Activated CD4-positive, alpha-beta T cell treated with anti-CD3 and anti-CD28 coated beads, Interleukin-2, amount 50 U/mL, for 4 hours (primary cell): ENCODE measurements at places on chromosomes 12 and 14.

DNA sequence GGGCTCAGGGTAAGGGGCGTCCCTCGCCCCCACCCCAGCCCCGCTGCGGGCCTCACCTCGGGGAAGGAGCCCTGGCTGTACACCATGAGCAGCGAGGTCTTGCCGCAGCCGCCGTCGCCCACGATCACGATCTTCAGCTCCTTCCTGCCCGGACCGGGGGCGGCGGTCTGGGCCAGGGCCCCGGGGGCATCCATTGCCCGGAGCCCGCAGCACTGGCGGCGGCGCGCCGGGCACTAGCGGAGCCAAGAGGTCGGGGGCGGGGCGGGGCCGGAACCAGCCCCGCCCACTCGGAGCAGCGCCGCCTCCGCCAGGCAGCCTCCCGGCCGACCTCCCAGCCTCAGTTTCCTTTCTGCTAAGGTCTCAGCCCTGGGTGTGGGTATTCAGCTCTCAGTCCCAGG is at the start of gene RHOF:
RHOF (minus strand) TSS at position 249 of the 398 bp plus-strand sequence; CDS start at position 194, 55 bp downstream.
- no peak for DNase-seq

DNA sequence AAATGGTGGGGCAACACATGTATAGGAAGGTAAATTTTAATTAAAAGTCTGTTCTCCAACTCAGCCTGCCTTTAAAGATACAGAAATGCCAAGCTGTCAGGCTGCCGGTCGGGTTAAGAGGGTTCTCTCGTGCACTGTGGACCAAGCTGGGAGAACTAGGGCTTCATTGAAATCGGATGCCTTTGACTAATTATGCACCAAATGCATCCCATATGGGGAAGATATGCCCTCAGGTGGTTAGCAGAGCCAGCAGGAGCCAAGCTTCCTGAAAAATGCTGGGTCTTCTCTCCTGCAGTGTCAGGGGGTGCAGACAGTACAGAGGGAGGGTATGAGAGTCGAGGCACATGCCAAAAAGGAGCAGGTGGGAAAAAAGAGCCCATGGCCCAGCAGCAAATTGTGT is 236.1 kb downstream of the CACNA1C start:
- DNase-seq, result no peak

GRCh38 chr12:75632442-75632841 is 121.0 kb upstream of the KRR1 start:
- no peak for DNase-seq

- DNase-seq, result no peak
Measured at GRCh38 chr14:103527408-103528145, 1.4 kb upstream of the TRMT61A start.

- DNase-seq, result no peak
Measured at GRCh38 chr12:31715283-31715825, 13.5 kb downstream of the AMN1 start.

GRCh38 chr14:77822307-77822706 is 22.4 kb downstream of the ADCK1 start:
- DNase-seq, result no peak

- DNase-seq, result no peak
Measured at GRCh38 chr14:82667501-82667900, 1133.8 kb upstream of the SEL1L start.

DNA sequence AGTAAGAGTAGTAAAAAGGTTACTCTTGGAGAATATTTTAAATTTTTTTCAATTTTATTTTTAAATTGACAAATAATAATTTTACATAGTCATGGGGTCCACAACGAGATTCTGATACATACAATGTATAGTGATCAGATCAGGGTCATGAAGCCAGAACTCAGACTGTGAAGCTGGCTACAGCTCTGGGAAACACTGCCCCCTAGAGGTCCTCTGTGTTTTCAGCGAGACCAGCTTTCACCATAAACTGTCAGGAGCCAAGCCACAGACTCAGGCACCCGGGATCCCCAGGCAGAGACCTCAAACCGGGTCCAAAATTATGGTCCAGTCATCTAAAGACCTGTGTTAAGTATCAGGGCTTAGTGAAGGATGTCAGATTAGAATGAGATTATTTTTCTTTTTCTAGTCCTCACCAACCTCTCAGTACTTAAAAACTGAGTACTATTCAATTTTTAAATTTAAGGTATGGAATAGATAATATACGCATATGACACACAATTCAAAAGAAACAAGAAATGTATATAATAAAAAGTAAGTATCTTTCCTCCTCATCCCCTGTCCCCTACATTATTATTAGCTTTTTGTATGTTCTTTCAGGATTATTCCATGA is 397.1 kb downstream of the MDGA2 start:
- DNase-seq, result no peak

- DNase-seq, result no peak
Measured at GRCh38 chr12:530308-530707, 70.6 kb downstream of the B4GALNT3 start.

DNA sequence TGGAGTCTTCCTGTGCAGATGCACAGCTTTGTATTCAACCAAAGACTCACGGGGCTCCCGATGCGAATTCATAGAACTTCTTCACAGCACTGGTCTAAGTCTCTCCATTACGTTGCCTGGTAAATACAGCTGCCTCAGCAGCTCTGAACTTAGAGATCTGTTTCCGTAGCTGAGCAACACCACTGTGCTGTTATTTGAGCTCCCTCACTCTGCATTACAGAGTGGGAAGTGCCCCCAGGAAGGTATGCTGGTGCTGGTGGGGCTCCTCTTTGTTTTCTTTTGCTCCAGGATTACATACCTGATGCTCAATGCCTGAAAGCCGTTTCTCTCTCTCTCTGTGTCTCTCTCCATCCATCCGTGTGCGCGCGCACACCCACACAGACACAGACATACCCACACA is 227.5 kb upstream of the RMST start:
- no peak for DNase-seq

DNA sequence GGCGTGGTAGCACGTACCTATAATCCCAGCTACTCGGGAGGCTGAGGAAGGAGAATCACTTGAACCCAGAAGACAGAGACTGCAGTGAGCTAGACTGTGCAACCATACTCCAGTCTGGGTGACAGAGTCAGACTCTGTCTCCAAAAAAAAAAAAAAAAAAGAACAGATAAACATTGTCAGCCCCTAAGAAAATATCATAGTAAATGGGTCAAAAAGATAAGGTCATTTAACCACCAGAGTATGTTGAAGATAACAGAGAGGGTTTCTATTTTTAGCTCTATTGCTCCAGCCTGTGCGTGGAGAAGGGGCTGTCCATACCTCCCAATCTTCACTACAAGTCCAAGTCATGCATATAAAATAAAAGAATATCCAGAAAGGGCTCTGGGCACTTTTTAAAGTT is 15.4 kb downstream of the LGMN start:
- DNase-seq, result no peak

DNA sequence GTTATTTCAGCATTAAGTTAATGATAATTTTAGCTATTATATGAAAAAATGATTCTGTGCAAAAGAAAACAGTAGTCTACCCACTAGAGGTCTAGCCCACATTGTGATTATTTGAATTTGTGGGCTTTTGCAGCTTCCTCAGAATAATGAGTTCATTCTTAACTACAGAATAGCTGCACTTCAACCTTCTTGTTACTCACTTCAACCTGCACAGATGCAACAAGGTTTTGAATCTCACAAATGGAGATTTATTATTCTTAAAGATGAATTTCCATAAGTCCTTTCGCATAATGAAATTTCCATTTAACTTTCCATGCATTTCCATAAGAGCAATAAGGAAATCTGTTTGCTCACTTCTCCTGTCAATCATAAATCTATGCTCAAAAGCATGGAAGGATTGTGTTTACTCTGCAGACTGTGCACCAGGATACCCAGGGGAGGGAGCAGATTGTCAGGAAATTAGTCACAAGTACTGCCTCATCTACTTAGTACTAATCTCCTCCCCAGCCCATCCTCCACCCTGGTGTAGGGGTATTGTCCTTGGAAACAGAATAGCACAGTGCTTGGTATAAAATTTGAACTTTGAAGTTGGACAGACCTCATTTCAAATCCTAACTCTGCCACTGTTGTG is 24.1 kb downstream of the PTGER2 start:
- DNase-seq, result no peak

DNA sequence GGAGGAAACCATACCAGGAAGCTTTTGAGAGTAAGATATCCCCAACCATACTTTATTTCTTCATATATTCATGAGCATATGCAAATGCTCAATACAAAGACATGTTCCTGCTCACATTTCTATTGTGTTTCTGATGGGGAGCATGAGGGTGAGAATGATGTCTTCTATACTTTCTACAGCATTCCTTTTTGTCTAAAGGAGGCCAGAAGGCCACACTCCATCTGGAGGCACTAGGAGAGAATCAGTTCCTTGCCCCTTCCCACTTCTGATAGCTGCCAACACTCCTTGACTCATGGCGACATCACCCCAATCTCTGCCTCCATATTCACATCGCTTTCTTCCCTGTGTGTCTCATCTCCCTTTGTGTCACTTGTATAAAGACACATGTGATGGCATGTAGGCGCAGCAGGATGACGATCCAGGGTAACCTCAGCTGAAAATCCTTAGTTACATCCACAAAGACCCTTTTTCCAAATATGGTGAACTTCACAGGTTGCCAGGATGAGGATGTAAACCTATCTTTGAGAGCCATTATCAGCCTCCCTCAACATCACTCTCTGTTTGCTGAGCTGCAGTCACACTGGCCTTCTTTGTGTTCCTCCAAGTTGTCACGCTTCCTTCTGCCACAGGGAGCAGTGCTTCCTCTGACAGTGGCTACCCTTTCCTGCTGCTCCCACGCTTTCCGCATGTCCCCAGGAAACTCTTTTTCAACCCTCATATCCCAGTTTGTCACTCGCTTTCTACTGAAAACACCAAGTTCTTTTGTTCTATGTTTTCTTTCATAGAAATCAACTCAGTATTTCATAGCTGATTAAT is 96.9 kb downstream of the STXBP6 start:
- DNase-seq, result no peak

- DNase-seq, result no peak
Measured at GRCh38 chr12:65937161-65937641, 112.9 kb downstream of the HMGA2 start.

DNA sequence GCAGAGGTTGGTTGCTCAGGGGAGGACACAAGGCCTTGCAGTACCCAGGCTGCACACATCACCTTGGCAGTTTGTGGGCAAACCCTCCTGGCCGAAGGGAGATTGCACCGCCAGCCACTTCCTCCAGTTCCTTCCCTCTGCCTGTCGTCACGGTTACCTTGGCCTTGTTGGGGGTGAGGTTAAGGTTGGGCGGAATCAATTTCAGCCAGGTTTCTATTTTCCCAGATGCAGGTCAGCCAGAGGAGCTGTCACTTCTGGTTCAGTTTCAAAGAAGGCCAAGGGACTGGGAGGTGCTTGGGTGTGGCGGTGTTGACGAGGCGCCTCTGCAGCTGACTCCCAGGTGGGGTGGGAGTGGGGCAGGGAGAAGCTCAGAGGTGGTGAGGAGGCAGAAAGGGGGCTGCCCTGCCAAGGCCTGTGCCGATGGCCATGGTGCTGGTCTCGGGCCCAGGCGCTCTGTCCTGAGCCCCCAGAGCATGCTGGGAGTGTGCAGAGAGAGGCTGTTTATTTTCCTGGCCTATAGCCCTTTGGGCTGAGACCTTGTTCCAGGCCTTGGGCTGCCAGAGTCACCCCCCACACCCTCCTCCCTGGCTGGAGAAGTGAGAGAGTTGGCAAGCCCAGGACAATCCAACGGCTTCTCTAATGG is 31.4 kb downstream of the JDP2 start:
- no peak for DNase-seq

- DNase-seq, result no peak
Measured at GRCh38 chr12:70467918-70468733, 102.0 kb downstream of the KCNMB4 start.

GRCh38 chr12:92063641-92064040 is 82.0 kb downstream of the BTG1 start:
- no peak for DNase-seq

GRCh38 chr14:29721586-29721985 is 206.1 kb downstream of the PRKD1 start:
- no peak for DNase-seq

DNA sequence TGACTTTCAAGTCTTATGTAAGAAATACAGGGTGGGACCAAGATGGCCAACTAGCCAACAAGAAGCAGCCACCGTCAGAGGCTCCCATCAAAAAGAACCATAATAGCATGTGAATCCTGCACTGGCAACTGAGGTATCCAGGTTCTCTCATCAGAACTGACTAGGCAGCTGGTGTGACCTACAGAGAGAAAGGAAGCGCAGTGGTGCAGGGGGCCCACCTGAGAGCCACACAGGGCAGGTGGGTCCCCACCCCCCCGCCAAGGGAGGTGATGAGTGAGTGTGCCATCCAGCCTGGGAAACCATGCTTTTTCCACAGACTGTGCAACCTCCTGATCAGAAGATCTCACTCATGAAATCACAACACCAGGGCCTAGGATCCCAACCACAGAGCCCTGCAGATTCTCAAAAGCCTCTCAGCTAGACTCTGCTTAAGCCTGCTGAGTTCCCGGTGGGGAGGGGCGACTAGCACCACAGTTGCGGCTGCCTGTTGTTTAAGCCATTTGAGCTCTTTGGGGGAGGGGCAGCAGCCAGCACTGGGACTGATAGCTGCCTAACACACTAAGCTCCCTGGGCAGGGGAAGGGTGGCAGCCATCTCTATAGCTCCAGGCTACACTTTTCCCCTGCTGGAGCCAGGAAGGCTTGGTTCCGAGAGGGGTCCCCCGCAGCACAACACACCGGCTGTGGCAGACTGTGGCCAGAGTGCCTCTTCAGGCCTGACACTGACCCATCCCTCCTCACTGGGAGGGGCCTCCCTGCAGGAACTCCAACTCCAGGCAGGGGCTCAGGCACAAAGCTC is 75.3 kb downstream of the GARIN6 start:
- DNase-seq, result no peak

GRCh38 chr12:101616027-101616494 is 21.3 kb downstream of the MYBPC1 start:
- DNase-seq, result no peak

- DNase-seq, result no peak
Measured at GRCh38 chr12:77151030-77151429, 85.7 kb upstream of the E2F7 start.

DNA sequence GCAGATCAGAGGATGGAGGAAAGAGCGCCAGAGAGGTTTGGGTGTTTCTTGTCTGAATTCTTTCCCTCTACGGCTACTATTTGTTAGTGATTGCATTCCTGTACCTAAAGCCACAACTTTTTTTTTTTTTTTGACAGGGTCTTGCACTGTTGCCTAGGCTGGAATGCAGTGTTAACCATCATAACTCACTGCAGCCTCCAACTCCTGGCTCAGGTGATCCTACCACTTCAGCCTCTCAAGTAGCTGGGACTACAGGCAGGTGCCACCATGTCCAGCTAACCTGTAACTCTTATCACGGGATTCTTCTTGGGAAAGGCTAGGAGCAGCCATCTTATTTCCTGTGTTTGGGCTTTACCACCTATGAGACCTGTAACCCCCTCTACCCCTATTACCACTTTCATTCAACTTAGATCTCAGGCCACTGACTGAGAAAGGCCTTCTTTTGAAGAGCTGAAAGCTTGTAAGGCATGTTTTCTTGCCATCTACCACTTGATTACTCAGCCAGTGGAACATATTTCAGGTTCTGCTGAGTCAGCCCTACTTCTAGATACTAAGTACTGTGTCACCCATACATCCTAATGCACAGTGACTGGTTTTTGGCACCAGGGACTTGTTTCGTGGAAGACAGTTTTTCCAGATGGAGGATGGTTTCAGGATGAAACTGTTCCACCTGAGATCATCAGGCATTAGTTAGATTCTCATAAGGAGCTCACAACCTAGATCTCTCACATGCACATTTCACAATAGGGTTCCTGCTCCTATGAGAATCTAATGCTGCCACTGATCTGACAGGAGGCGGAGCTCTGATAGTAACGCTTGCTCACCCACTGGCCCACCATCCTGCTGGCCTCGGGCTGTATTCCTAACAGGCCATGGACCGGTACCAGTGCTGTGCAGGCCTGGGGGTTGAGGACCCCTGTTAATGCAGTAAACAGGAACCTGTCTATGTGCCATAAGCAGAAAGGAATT is 6.9 kb downstream of the VEZT start:
- no peak for DNase-seq
